Esophagus squamous epithelium (tissue), 5 donors: ENCODE measurements at places on chromosomes 12 and 14.

- no peak overlapping the region for H3K4me3 ChIP-seq
- H3K36me3 ChIP-seq = no peaks in the 10 kb centered on the region
- no peaks in the 10 kb centered on the region for H3K27me3 ChIP-seq
- DNase-seq = no peak
- H3K4me1 ChIP-seq = no peaks in the 10 kb centered on the region
These were observed 89.5 kb downstream of the ALX1 start for GRCh38 chr12:85369365-85370154.

- H3K36me3 ChIP-seq = no peaks in the 10 kb centered on the region
- no peak overlapping the region for H3K4me3 ChIP-seq
- H3K27me3 ChIP-seq = no peaks in the 10 kb centered on the region
- H3K4me1 ChIP-seq = peaks cover 16% of the 10 kb centered on the region
- DNase-seq = no peak
- H3K27ac ChIP-seq = no peak overlapping the region
These were observed 60.8 kb downstream of the TSPAN9 start for GRCh38 chr12:3137814-3138445.

DNA sequence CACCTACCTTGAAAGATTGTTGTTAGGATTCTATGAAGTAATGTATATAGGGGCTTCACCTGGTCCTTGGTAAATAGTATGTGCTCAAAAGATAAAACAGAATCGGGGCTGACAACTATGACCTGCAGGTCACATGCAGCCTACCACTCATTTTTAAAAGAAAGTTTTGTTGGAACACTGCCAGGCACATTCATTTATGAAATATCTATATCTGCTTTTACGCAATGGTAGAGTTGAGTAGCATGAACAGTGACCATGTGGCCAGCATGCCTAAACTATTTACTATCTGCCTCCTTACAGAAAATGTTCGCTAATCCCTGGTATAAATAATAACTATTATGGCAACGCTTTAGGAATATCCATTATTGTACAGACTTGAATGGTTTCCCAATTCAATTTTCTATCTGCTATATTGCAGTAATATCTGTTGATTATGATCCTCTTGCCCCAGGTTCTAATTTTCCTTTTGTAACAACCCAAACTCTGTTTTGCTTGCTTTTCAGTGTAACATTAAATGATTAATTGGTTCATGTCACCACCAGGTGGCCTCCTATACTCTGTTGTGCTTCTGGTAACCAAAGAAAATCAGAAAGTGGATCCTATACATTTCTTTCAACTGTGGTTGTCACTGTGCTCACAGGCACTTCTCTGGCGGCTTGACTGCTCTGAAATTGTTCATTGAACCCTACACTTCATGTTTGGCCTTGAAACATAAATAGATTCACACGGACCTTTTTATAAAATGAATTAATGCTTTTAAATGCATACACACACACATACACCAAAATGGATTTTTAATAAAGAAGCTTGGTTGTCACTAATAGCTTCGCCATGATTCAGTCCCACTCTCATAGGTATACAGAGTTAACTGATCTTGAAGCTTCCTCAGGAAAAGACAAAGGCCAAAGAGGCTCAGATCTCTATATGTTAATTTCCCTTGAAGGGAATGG lies 227.7 kb upstream of the NPAS3 start:
- no peaks in the 10 kb centered on the region for H3K36me3 ChIP-seq
- H3K4me1 ChIP-seq = no peaks in the 10 kb centered on the region
- no peak for DNase-seq
- H3K4me3 ChIP-seq = peak overlapping the region; percentile 14
- H3K27me3 ChIP-seq = no peaks in the 10 kb centered on the region

GRCh38 chr12:93714382-93714781 lies 37.2 kb downstream of the CRADD start:
- H3K27me3 ChIP-seq = no peaks in the 10 kb centered on the region
- H3K27ac ChIP-seq = peak overlapping the region; percentile 82
- H3K4me3 ChIP-seq = no peak overlapping the region
- H3K4me1 ChIP-seq = no peaks in the 10 kb centered on the region

- H3K4me3 ChIP-seq = no peak overlapping the region
- no peak overlapping the region for H3K27ac ChIP-seq
- no peaks in the 10 kb centered on the region for H3K27me3 ChIP-seq
- no peak for DNase-seq
- H3K4me1 ChIP-seq = peaks cover 5% of the 10 kb centered on the region
These were observed 136.5 kb upstream of the CCND2 start for GRCh38 chr12:4137015-4137414.

DNA sequence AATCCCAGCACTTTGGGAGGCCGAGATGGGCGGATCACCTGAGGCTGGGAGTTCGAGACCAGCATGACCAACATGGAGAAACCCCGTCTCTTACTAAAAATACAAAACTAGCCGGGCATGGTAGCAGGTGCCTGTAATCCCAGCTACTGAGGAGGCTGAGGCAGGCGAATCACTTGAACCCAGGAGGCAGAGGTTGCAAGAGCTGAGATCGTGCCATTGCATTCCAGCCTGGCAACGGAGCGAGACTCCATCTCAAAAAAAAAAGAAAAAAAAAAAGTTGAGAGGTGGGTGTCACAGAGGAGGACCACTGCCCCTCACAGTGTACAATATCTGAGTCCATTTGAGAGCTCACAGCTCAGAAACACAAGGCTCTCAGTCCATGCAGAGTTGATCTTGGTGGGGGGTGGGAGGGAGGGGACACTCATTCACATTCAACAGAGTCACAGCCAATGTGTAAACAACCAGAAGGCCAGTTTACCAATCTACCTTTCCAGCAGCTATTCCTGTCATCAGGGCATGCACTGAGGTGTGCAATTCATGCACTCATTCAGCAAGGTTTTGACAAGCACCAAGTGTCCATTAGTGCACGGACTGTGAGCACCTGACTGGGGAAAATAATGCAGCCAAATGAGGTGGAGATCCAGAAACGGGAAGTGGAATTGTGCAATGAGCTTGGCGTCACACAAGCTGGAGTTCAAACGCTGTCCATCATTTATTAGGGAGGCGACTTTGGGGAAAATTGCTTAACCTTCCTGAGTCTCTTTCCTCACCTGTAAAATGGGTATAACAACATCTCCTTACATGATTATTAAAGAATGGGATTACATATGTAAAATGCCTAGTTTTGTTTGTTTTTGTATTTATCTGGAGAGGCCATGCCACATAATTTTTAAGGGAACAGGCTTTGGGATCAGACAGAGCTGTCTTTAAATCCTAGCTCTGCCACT lies 4.4 kb upstream of the EIF5 start:
- no peaks in the 10 kb centered on the region for H3K4me1 ChIP-seq
- H3K36me3 ChIP-seq = no peaks in the 10 kb centered on the region
- H3K27me3 ChIP-seq = no peaks in the 10 kb centered on the region
- H3K27ac ChIP-seq = no peak overlapping the region
- H3K4me3 ChIP-seq = no peak overlapping the region

GRCh38 chr12:16573398-16574077 lies 32.4 kb downstream of the LMO3 start:
- no peak for DNase-seq
- H3K27me3 ChIP-seq = no peaks in the 10 kb centered on the region
- peak overlapping the region; percentile 61 for H3K27ac ChIP-seq
- H3K4me1 ChIP-seq = no peaks in the 10 kb centered on the region
- H3K4me3 ChIP-seq = no peak overlapping the region

- DNase-seq = no peak
- no peak overlapping the region for H3K27ac ChIP-seq
- H3K4me1 ChIP-seq = no peaks in the 10 kb centered on the region
- H3K27me3 ChIP-seq = no peaks in the 10 kb centered on the region
These were observed 150.9 kb downstream of the TTC6 start for GRCh38 chr14:37746140-37746832.

DNA sequence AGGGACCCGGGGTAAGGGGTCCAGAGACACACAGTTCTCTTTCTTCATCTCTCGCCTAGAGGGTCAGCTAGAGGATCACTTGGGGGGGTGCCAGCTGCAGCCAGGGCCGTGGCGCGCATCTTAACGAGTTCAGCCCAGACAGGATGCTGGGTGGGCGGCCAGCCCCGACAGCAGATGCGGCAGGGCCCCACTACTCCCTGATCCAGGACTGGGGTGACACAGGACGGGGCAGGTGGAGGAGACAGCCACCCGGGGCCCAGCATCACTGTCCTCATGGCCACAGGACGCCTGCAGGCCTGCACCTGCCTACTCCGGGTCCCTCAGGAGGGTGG lies 12.8 kb downstream of the AKT1 start:
- no peak overlapping the region for H3K4me3 ChIP-seq
- no peak for DNase-seq
- H3K27ac ChIP-seq = no peak overlapping the region

DNA sequence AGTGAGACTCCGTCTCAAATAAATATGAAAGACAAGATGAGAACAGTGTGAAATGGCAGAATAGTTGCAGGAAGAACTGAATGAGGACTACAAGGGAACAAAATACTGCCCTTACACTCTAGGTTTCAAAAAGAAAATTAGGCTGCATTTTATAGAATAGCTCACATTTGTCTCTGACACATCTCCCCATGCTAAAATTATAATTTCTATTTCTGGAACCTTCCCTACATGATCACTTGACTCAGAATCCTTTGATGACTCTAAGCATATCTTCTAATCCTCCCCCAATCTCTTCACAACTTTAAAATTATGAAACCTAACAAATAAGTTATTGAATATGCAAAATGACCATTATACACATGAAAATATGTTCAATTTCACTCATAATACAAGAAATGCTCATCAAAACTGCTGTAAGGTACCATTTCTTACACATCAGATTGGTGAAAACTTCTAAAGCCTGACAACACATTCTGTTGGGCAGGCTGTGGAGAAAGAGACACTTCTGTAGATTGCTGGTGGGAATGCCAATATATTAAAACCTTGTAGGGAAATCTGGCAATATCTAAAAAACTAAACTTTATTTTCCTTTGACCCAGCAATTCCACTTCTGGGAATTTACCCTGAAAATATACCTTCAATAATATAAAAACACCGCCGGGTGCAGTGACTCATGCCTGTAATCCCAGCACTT lies 4.3 kb upstream of the HIGD1C start:
- no peaks in the 10 kb centered on the region for H3K36me3 ChIP-seq
- no peak overlapping the region for H3K27ac ChIP-seq
- no peak for DNase-seq
- no peaks in the 10 kb centered on the region for H3K27me3 ChIP-seq
- H3K4me3 ChIP-seq = no peak overlapping the region

DNA sequence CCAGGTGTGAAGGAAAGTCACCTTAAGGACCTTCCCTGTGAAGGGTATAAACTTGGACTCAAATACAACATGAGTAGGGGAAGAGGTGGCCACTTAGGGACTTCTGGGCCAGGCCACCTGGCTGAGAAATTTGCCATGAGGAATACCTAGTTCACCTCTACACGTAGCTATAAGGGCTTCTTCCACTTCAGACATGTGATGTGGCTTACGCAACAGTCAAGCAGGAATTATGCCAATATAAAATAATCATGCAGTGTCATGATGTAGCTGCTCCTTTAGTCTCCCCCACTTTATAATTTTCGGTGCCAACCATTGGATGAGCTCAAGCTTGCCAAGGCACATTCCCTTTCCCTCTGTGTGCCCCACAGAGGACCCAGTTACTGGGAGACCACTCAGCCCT lies 166.6 kb upstream of the BCL2L14 start:
- no peaks in the 10 kb centered on the region for H3K36me3 ChIP-seq
- H3K4me1 ChIP-seq = peaks cover 3% of the 10 kb centered on the region
- H3K27me3 ChIP-seq = no peaks in the 10 kb centered on the region
- no peak overlapping the region for H3K4me3 ChIP-seq
- DNase-seq = no peak

DNA sequence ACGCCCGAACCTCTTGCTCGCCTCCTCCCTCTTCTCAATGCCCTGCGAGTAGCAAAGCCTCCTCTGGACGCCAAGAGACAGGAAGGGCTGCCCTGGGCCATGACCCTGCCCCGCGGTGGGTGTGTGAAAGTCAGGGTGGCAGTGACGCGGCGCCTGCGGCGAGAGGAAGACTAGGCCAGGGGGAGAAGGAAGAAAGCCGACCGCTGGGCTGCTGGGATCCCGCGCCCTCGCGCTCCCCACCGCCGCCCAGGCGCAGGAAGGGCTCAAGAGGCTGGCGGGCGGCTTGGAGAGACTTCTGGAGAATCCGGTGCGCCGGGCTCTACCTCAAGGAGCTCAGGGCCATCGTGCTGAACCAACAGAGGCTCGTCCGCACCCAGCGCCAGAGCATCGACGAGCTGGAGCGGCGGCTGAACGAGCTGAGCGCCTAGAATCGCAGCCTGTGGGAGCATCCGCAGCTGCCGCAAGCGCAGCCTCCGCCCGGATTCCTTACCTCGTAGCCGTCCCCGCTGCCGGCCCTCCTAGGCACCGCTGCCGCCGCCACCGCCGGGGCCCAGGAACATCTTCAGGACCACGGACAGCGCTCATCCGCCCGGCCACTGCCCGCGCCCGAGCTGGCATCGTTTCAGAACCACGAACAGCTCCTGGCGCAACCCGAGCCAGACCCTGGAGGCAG lies 105.0 kb upstream of the PRB2 start:
- no peaks in the 10 kb centered on the region for H3K27me3 ChIP-seq
- no peak overlapping the region for H3K4me3 ChIP-seq
- DNase-seq = peak; percentile 4
- H3K4me1 ChIP-seq = no peaks in the 10 kb centered on the region

DNA sequence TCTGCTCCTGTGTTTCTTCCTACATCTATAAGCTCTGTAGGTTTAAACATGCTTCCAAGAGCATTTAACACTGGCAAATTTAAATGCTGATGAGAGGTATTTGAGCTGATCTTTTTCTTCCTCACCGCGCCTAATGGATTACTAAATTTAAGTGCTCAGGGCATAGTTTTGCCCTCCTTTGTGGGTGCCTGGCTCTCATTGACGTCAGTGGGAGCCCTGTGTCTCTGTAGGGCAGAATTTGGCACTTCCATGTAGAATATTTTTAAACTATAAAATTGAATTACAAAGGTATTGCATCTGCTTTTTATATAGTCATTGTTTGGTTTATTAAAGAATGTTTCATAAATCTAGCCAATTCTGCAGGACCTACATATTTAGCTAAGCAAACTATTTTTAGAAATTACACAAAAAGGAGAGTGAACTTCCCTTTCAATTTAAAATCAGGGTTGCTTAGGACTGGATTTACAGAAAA lies 444.8 kb downstream of the AEBP2 start:
- no peak overlapping the region for H3K4me3 ChIP-seq
- peak overlapping the region; percentile 37 for H3K27ac ChIP-seq
- DNase-seq = no peak
- no peaks in the 10 kb centered on the region for H3K36me3 ChIP-seq
- H3K4me1 ChIP-seq = peaks cover 6% of the 10 kb centered on the region
- no peaks in the 10 kb centered on the region for H3K27me3 ChIP-seq

DNA sequence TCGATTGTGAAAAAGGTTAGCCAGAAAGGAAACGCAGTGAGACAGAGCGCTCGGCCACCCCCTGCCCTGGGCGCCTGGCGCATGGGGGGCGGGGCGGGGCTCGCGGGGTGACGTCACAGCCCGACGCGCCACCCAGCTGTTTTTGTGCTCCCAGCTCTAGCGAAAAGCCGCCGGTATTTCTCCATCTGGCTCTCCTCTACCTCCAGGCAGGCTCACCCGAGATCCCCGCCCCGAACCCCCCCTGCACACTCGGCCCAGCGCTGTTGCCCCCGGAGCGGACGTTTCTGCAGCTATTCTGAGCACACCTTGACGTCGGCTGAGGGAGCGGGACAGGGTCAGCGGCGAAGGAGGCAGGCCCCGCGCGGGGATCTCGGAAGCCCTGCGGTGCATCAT lies at the start of gene GABARAPL1:
Gene GABARAPL1 (plus strand): TSS at position 139 of the 393 bp plus-strand sequence. CDS start 253 bp downstream, at position 392.
- peaks cover 39% of the 10 kb centered on the region for H3K4me1 ChIP-seq
- peak within 1 kb of the TSS; percentile 100 for H3K27ac ChIP-seq
- H3K4me3 ChIP-seq = peak within 1 kb of the TSS; percentile 82
- no peaks in the 10 kb centered on the region for H3K27me3 ChIP-seq
- peak; percentile 15 for DNase-seq
